ENCODE measurements at places on chromosomes 5 and 9.

DNA sequence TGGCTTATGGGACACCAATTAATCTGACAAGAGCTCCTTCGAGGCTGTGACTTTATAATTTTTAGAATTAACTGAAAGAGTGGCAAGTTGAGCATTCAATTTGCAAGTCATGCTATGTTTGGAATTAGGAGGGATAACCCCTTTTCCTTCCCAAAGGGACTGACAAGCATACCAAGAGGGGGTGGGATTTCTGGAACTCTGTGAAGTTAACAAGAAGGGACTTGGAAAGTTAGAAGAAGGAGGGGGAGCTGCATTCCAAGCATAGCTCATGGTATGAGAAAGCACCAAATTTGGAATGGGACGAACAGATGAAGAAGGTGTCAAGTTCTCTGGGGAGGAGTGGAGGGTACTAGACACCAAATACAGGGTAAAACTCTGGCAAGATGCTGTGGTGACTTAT is 8.9 kb upstream of the PALM2AKAP2 start:
- no peak for DNase-seq

DNA sequence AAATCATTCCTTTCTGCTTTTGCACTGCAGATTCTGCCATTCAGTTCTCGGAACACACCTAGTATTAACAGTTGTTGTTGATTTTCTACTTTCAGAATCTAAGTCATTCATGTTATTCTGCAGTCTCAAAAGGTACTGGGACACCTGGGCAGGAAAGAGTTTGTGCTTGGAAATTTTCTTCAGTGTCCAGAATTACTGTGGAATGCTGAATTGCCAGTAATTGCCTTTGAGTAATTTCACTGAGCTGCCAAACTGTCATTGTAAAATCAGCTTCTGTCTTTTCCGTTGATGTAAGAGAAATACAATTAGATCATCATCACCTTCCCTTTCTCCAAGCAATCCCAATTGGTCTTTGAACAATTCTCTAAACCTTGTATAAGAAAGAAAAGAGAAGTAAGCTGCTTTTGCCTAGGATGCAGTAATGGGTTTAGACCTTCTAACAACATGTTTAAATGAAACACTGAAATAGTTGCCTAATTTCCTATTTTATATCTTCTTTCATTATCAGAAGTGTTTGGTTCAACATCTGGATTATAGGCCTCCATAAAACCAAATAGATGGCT is 75.7 kb upstream of the TGFBR1 start:
- DNase-seq: no peak

- DNase-seq: no peak
Measured at GRCh38 chr5:177327539-177328522, 16.1 kb upstream of the MXD3 start.

GRCh38 chr5:6721442-6721841 is 8.2 kb downstream of the TENT4A start:
- DNase-seq: no peak

DNA sequence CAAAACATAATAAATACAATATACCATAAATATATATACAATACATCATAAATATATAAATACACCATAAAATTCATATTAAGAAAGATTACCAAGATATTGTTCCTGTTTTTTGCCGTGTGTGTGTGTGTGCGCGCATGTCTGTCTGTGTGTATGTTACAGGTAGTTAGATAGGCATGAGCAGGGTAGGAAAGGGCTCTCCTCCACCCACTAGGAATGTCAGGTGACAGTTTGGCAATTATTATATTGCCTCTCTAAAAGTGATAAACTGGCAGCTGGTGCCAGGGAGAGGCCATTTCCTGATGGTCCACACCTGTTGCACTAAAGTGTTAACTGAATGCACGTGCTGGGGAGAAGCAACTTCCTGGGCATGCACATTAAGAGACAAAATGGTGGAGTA is 232.8 kb downstream of the ADAMTS6 start:
- no peak for DNase-seq

DNA sequence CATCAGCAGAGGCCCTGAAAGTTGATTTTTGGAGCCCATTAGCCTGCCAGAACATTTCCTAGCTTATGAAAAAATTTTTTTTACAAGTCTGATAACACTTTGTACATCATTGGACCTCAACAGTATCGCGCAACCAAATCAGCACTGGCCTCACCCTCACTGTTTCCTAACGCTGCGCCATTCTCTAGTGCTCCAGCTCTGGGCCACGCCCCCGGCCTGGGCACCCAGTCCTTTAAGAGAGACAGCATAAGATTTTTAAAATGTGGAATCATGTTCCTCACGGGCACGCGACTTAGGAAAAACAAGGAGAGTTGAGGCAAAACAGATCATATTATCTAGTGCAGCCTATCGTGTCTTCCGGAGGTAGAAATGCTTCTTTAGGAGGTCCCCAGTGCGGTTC is 114.5 kb downstream of the BOD1 start:
- no peak for DNase-seq

GRCh38 chr9:30713243-30713642 is 1671.2 kb upstream of the ACO1 start:
- DNase-seq: no peak

- DNase-seq: no peak
Measured at GRCh38 chr5:4987431-4987830, 152.7 kb upstream of the ADAMTS16 start.

DNA sequence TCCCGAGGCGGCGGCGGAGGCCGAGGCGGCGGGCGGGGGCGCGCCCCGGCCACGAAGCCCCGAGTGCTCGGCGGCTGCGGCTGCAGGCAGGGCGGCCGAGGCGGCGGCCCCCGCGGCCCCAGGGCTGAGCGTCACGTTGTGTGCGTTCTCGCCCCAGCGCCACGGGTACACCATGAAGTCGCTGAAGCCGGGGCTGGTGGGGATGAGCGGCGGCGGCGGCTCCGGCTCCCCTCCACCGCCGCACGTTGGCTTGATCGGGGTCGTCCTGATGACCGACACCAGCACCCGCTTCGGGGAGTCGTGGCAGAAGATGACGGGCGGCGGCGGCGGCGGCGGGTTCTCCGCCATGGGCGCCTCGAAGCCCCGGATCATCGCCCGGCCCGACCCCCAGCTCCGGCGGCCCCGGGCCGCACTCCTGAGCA is 498 bp downstream of the ZNF367 start:
- DNase-seq: no peak

DNA sequence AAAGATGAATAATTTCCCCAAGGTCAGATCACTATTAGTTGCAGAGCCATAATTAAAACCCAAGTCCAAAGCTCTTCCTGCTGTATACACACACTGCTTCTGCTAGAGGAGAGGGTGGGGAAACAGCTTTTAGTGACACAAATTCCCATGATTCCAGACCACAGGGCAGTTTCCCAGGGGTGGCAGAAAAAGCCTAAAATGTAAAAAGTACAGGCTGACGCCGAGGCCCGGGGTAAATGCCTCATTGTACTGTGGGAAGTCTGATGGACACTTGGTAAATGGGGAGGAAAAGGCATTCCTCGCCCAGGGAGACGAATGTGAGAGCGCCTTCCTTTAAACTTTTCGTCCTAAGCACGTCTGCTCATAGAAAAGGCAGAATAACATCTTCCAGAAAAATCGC is 65.7 kb downstream of the DENND1A start:
- no peak for DNase-seq

- DNase-seq: no peak
Measured at GRCh38 chr5:123943151-123943550, 431.2 kb downstream of the CSNK1G3 start.

DNA sequence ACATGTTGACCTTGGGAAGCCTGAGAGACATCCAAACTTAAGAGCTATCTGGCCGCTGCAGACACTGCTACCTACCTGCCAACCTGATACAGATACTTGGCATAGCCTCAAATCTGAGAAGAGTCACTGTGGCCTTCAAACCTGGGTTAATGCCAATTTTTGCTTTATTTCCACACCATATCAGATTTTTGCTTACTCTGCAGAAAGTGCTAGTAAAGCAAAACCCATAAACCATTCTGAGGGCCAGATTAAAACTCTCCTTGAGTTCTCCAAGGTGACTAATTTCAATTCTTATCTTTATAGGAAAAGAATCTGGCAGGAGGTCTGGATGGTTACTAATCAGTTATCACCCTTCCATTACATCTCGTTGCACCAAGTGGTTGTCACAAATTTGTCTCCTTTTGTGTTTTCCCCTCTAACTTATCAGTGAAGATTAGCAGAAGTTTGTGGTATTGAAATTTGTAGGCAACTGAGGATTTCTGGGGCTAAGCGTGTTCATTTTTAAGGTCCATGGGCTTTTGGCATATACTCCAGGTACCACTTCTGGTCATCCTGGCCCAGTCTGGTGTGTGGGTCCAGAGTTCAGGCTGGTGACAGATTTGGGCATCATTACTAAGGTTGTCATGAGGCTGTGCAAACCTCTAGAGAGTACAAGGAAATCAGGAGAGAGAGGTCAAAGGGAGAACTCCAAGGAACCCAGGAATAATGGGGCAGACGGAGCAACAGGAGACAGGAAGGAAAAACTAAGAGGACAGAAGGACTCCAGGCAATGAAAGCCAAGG is 177.9 kb downstream of the TSSK1B start:
- no peak for DNase-seq

- no peak for DNase-seq
Measured at GRCh38 chr5:3380689-3381088, 214.9 kb upstream of the IRX1 start.

GRCh38 chr9:133472753-133473378 is 6.0 kb downstream of the SLC2A6 start:
- no peak for DNase-seq

DNA sequence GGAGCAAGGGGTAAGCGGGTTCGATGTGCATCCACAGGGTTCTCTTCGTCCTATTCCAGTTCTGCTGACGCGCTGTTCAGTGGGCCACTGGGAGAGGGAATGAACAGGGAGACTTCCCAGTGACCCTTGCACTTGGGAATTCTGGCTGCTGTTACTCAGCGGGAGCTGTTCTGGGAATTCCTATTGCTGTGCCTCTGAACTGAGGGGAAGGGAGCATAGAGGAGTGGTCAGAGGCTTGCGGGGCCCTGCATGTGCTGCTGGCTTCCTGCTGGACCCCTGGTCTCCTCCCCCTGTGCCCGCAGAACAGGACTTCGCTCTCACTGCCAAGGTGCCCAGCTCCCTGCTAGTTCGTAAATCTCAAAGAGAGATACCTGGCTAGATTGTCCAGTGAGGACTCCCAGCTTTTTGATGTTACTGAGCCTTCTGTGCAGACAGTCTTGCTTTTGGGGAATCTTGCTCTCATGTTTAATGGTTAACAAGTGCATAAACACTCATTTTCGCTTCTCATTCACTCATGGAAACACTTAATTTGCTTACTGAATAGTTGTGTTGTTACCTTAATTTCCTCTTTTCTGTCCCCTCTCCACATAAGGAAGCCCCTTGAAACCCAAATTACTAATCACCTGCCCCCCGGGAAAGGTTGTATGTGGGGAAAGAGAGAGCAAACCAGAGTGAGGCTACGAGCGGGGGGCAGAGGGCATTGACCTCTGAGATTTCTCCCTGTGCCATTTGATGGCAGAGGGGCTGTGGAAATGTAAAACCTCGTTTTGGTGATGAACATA is 5.9 kb downstream of the TRIO start:
- no peak for DNase-seq

DNA sequence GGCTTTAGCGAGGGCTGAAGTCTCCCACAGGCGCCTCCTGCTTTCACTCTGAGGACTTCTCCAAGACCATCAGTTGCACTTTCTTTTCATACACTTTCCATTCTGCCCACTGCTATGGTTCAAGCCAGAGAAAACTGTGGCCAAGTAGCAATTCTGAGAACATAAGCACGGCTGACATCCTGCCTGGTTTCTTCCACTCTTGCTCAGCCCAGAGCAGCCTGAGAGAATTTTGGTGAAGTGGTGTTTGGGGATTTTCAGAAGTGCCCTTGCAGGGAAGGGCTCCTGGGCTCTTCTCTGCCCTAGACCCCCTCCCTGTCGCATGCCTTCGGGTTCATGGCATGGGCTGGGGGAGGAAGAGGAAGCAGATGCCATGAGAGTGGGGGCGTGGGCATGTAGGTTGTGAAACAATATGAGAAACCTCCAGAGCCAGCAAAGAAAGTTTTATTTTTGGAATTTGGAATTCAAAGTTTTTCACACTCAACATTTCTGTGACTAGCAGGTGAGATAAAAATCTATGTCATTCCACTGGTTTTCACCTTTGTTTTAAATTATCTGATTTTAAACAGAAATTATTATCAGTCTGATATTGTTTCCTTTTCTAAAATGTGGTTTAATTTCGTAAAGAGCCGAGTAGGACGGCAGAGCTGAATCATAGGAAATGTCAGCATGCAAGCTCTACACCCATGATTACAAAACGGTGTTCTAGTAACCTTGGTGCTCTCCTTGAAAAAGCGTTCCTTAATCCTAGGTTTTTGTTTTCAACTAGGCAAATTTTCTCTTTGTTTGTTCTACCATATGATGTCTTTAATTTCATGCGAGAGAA is 27.8 kb upstream of the TNFSF8 start:
- DNase-seq: peak; percentile 21

- DNase-seq: no peak
Measured at GRCh38 chr5:1127959-1128785, 16.3 kb upstream of the SLC12A7 start.

DNA sequence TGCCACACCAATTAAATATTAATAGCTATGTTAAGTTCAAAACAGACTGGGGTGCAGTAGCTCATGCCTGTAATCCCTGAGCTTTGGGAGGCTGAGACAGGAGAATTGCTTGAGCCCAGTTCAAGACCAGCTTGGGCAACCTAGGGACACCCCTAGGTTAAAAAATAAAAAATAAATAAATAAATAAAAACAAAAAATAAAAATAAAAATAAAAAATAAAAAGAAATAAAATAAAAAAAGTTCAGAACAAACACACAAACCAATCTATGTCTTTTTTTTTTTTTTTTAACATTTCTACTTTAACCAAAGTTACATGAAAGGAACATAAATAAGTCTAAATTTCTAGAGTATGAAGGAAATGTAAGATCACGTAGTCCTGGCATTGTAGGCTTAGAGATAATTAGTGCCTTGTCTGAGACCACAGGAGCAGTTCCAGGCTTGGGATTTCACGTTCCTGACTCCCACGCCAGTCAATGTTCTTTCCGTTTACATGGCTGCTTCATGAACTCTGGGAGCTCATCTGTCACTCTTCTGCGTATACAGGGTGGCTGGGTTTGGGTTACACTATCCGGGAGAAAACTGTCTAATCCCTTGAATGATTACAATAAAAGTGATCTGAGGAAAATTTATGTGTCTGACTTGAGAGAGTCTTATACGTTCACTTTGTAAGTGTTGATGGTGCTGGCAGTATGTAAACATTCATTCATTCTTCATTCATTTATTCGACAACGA is 85.2 kb downstream of the KIAA1958 start:
- DNase-seq: no peak

DNA sequence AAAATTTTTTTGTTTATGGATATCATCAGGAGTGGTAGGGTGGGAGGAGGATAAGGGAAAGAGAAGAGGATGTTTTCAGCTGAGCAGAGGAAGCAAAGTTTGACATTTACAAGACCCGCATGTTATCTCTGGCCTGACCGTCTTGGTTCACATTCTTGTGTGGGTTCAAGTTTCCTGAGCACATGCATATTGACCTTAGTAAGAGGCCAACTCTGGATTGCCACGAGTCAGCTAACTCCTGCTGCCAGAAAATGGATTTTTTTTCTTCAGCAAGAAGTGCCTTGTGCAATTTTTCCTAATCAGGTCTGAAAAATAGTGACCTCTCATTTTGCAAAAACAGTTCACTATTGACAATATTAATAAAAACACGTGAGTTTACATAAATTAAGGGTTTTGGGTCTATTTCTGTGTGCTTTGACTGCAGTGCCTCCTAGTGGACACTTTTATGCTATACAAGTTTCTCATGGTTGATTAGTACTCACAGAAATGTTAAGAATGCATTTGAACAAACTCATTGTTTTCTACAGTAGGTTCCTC is 27.1 kb upstream of the BASP1 start:
- no peak for DNase-seq

Measured in activated naive CD8-positive, alpha-beta T cell treated with anti-CD3 and anti-CD28 coated beads, Interleukin-2, amount 50 U/mL, for 16 hours (primary cell).